RPMI8226 (cell line): ENCODE measurements at places on chromosomes 3 and 15.

GRCh38 chr3:185560676-185561075, 8.3 kb upstream of the LIPH start:
- no peak for DNase-seq

DNA sequence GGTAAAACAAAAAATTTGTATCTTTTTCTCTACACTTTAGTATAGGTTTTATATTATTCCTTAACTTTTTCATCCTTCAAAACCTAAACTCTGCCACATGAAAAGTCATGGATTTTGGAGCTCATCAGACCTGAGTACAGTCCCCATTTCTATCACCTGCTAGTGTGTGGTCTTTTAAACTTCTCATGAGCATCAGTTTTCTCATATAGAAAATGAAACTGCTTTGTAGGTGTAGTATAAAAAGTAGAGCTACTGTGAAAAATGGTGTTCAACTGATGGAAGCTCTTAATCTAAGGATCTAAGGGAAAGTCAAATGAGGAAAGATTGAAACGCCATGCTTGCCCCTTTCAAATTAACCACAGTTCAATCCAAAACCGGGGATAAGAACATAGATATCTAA, 686.5 kb downstream of the MECOM start:
- DNase-seq: no peak

DNA sequence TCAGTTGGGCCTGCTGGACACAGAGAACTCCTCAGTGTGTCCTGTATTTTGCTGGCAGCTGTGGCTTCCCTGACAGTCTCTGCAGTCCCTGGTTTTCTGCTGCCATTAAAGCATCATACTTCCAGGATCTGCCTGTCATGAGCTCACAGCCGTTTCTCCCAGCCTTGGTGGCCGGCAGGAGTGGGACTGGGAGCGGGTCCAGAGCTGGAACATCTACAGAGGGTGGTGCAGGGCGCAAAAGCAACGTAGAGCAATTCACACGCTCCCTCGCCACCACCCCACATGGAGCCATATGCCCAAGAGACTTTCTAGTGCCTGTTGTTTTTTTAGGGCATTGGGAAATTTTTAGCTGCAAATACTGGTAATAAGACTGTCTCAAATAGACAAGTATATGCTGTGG, 33.6 kb downstream of the ABTB1 start:
- no peak for DNase-seq

DNA sequence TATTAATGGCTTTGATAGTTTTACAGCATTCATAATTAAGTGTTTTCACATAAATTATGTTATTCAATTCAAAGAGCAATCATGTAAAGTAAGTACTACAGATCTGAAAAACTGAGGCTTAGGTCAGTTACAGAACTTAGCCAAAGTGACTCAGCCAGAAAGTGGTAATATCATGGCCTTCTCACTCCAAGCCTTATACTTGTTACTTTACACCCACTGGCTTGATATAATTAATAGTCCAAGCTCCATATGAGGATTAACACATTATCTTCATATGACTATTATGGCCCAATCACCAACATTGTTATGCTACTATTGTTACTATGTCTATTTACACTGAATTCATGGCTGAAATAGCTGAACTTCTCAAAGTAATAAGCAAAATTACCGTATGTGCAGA, 50.7 kb downstream of the TIGIT start:
- DNase-seq: no peak

- DNase-seq: peak; percentile 62
Observed at GRCh38 chr3:126342991-126343648, 14.1 kb downstream of the KLF15 start.

DNA sequence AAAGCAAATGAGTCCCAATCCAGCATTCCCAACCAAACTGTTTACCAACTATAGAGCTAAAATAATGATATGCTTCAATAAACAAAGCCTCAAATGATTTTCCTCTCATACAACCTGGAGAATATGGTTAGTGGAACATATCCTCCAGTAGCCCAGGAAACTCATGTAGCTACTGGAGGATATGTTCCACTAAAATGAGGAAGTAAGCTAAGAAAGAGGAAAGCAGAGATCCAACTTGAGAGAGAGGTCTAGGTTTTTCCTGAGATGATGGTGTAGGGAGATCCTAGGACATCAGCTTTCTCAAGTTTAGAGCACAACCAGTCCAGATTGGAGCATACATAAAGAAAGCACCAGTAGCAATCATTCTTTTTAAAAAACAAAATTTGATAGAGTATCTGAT, 44.6 kb upstream of the SLC4A7 start:
- no peak for DNase-seq
